ENCODE measurements at places on chromosomes 12 and 14.

- DNase-seq: no peak
Measured at GRCh38 chr12:5437182-5437583, 5.3 kb downstream of the NTF3 start.

GRCh38 chr12:120630104-120630892 is 10.1 kb upstream of the CABP1 start:
- DNase-seq: no peak

GRCh38 chr12:103518899-103519298 is 23.1 kb upstream of the C12orf42 start:
- DNase-seq: no peak

- DNase-seq: no peak
Measured at GRCh38 chr14:74492776-74493342, at the start of gene NPC2. Gene NPC2, minus strand, starts transcription at chr14:74493305. Its CDS starts 31 bp downstream, at chr14:74493274.

GRCh38 chr14:104550861-104551728 is 28.5 kb upstream of the C14orf180 start:
- no peak for DNase-seq

- no peak for DNase-seq
Measured at GRCh38 chr14:45810152-45810872, 557.3 kb upstream of the MIS18BP1 start.

DNA sequence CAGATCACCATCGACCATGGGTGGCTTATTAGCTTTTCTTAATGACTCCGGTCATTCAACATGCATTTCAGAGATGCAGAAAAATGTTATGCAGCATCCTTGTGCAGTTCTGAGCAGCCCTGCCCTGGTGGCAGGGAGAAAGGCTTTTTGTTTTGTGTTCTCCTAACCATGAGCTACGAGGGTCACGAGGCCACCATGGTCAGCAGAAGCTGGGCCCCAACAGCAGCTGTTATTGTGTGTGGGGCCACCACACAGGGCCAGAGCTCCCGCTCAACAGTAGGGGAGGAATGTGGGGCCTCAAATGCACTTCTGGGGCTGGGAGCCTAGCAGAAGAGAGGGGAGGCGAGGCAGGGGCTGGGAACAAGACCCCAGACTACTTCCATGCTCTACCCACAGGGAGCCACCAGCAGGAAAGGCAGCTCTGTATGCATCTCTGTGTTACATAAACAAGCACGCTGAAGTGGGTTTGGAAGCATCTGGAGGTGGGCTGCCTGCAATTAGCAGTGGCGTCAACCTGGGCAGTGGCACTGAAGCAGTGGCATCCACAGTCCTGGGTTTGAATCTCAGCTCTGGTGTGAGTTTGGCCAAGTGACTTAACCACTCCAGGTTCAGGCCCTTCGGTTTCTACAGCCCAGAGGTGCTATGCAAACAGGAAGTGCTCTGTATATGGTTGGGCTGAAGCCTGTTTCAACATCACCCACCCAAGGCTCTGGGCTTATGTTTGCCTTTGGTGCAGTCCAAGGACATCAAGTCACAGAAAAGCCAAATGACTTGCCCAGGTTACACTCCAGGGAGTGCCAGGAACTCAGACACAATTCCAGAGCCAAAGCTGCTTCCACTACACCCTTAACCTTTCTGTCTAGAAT is 16.3 kb downstream of the GLTP start:
- DNase-seq: no peak

- DNase-seq: no peak
Measured at GRCh38 chr12:105756961-105757360, 381.8 kb downstream of the NUAK1 start.

- DNase-seq: no peak
Measured at GRCh38 chr12:92703786-92704185, 997 bp downstream of the PLEKHG7 start.

DNA sequence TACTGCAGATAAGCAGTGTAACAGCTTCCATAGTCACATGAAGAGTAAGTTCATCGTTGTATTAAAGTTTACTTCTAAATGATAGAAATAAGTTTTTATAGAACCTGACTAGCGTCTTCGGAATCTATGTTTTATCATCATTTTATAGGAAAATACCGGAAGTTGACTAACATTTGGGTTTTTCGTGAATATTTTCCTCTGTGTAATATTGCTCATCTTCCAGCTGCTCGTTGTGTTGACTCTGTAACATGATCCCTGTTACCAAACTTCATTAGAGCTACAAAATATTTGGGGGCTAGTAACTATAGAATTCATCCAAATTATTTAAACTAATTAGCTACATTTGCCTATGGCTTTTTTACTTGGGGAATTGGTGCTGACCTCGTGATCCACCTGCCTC is 37.2 kb downstream of the DDX51 start:
- no peak for DNase-seq

- DNase-seq: no peak
Measured at GRCh38 chr14:58426670-58427280, 556 bp downstream of the TIMM9 start.

DNA sequence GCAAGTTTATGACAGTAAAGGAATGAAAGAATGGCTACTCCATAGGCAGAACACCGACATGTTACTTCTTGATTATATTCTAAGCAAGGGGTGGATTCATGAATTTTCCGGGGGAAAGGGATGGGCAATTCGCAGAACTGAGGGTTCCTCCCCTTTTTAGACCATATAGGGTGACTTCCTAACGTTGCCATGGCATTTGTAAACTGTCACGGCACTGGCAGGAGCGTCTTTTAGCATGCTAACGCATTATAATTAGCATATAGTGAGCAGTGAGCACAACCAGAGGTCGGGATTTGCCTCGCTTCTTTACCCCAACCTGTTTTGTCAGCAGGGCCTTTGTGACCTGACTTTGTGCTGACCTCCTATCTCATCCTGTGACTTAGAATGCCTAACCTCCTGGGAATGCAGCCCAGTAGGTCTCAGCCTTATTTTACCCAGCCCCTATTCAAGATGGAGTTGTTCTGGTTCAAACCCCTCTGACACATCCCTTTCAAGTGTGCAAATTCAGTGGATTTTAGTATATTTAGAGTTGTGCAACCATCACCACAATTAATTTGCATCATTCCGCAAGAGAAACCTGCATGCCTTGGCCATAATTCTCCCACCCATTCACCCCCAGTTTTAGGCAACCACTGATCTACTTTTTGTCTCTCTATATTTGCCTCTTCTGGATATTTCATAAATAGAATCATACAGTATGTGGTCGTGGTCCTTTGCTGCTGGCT is 27.4 kb downstream of the PALS1 start:
- DNase-seq: no peak

DNA sequence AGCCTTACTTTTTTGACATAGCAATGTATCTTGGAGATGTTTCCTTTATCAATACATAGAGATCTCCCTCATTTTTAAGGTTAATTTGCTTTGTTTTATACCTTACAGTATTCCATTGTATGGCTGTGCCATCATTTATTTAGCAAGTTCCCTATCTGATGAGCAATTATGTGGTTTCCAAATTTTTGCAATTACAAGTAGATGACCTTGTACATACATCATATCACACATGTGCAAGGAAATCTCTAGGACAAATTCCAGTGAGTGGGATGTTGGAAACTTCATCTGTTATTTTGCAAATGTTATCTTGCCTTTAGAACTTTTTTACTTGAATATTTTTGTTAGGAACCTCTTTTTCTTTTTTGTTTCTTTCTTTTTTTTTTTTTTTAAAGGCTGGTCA is 49.7 kb downstream of the DRAM1 start:
- DNase-seq: no peak

- no peak for DNase-seq
Measured at GRCh38 chr14:53857625-53858344, 98.8 kb downstream of the BMP4 start.

DNA sequence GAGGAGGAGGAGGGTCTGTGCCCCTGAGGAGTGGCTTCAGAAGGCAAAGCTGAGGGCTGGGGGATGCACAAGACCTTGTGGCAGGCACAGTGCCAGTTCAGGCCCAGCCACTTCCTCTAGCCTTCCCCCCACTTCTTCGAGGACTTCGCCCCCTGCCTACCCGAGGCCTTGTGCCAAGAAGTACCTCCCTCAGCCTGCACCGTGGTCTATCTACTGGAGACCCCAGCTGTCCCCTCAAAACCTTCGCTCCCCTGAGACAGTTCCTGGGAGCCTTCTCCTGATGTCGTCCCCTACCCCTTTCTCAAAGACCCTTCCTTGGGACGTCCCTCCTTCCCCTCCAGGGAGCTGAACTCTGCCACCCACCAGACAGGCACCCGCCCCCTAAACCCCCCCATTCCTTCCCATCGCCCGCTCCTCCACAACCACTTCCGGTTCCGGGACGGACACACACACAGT is 604 bp downstream of the ZNF384 start:
- peak; percentile 41 for DNase-seq

DNA sequence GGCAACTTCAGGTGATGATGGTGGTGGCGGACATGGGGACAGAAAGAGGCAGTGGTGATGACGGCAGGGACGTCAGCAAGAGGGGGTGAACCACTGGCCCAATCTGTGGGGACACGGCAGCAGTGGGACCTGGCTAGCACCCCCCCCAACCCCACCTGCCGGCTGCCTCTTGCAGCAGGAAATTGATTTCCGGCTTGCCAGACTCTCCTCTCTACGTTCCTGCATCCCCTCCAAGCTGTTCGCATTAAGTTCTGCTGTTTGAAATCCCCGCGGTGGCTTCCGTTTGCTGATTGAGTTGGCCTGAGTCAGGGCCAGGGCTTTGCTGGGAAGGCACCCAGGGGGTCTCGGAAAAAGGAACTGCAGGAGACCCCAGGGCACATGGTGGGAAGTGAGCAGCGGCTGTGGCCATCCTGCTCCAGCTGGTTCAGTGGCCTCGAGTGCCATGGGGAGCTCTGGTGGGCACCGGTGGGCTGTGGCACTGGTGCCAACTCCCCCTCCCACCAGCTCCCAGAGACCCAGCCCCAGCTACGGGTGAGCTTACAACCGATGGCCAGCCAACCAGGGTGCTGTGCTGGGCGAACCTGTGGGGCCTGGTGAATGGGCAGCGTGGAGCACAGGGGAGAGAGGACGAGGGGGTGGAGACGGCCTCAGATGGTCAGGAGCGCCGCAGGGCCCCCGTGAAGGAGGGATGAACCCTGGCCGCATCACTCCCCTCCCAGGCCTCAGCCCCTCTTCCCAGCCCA is 14.6 kb upstream of the NUDT14 start:
- DNase-seq: peak; percentile 72

- no peak for DNase-seq
Measured at GRCh38 chr14:68535404-68536017, 257.4 kb downstream of the ZFP36L1 start.

DNA sequence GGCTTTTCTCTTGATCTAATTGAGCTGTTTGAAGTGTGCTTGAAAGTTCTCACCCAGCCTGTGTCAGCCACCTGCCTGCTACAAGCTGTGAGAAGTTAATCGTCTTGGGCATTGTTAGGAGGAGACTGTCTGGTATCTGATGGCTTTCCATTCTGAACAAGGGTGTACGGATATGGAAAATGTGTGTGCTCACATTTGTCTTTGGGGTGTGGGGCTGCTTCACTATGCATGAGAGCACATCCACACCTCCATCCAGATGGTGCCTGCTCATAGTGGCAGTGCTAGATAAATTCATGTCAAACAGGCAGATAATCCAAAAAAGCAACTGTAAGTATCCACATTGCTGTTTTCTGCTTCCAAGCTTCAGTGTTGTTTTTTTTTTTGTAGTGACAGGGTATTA is 462.2 kb downstream of the DIO2 start:
- DNase-seq: no peak

- DNase-seq: no peak
Measured at GRCh38 chr12:46486588-46486987, 114.0 kb upstream of the SLC38A2 start.

DNA sequence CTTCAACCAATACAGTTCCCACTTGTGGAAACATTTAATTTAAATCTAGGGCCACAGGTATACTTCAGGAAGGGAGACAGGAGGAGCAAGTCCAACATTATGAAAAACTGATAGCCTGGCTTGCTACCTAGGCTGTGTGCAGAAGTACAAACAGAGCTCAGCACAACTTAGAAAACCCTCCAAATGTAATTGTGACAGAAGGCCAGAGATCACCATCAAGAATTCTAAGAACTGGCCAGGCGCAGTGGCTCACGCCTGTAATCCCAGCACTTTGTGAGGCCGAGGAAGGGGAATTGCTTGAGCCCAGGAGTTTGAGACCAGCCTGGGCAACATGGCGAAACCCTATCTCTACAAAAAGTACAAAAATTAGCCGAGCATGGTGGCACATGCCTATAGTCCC is 14.1 kb downstream of the ATP2B1 start:
- no peak for DNase-seq

GRCh38 chr14:89112720-89113119 is 288.3 kb downstream of the TTC8 start:
- DNase-seq: no peak

- peak; percentile 56 for DNase-seq
Measured at GRCh38 chr12:98725476-98726247, 80.6 kb downstream of the APAF1 start.

DNA sequence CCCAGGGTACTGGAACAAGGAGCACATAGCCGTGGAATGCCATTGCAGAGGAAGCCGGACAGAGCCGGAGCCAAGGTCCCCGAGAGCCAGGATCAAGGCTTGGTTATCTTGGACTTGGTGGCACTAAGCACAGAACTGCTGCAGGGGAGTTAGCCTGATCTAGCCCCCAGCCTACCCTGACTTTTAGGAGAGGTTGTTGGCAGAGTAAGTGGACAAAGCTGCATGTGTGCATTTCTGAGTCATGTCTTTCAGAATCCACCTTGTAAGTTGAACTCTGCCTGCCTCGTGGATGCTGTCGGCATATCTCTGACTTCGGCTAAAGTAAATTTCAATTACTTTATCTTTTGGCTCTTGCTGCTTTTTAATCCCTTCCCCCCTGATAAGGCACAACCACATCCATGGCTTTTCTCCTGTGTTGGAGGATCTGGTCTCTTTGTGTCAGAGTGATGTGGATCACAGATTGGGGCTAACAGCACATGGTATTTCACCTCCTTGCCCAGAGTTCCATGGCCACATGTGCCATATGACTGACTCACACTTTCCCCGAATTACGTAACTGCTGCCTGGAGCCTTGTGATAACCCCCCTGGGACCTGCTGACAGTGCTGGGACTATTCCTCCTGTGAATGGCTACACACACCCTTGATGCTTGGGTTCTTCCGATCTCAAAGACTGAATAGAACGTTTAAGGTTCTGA is 240.3 kb downstream of the EMP1 start:
- no peak for DNase-seq

DNA sequence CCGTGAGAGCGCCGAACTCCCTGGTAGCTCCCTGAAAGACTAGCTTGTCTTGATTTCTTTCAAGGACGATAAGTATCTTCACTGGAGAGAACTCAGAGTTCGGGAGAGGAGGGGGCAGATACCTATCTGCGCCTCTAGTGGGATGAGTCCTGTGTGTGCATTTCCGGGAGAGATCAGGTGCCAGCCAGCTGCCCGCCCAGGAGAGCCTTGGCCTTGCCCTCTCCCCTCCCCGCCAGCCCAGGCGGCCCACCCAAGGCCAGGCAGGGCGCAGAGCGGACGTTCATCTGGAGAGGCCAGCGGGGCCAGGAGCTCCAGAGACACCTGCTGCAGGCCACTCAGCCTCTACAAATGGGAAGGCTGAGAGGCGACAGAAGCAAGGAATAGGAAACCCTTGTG is 1.0 kb downstream of the CD9 start:
- DNase-seq: no peak

- no peak for DNase-seq
Measured at GRCh38 chr14:100748944-100749343, 22.3 kb downstream of the DLK1 start.
